ENCODE measurements at places on chromosomes 5 and 9.

- no peak for DNase-seq
Observed at GRCh38 chr9:135708164-135708563, 6.2 kb downstream of the KCNT1 start.

DNA sequence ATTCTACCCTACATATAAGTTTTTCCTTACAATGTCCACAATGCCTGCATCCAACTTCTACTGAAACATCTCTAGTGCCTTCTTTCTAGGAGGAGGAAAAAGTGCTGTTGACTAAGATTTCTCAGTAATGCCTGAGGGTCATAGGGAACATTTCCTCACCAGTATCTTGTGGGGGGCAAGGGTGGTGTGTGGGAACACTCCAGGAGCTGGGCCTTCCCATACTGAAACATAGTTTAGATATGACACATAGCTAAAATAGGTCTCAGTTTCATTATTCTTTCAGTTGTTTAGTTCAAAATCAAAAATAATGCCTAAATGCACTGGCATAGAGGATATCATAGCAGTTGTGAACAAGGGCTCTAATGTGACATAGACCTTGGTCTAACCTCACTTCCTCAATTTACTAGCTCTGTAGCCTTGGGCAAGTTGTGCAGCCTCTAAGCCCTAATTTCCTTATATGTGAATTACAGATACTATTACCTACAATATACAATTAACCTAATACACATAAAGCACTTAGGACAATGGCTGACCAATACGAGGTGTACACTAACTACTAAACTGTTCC lies 66.1 kb downstream of the HAPLN1 start:
- DNase-seq, result no peak

DNA sequence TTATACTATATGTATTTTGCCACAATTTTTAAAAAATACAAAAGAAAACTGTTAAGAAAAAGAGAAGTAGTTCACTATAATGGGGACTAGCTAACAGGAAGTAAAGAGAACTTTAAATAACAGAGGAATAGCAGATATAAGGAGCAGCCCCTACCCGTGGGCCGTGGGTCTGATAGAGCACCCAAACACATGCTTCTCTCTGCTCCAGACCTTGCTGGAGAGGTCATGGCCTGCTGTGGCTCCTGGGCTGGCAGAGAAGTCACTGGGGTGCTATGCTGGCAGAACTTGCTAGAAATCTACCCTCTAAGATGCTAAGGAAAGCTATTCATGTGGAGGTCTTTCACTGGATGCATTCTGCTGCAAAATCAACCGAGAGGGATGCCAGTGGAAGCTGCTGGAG lies 10.0 kb upstream of the TNFAIP8 start:
- DNase-seq, result no peak

DNA sequence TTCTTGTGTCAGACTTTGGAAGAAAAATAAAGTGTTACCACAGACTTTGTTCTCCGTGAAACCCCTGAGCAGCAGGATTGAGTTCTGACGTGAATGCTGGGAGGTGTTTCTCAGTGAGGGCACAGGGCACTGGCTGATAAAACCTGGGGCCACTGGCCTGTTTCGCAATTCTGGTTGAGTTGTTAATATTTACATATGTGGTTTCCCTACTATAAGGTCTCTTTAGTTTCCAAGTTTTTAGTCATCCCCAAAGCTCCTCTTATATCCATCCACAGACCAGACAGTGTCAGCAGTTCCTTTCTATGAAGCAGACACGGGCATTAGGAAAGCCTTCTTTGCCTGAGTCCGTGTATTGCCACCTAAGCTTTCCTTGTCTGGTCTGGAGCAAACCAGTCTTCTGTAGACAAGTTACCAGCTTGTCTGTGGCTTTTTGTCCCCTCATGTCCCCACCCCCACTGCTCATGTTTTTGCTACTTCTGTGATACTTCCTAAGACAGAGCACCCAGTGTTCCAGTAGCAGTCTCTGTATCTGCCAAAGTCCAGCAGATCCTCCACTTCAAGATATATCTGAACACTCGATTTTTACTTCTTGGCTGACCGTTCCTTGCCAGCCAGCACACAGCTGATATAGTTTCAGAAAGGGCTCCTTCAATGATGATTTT lies 42.0 kb downstream of the ACO1 start:
- DNase-seq, result no peak

DNA sequence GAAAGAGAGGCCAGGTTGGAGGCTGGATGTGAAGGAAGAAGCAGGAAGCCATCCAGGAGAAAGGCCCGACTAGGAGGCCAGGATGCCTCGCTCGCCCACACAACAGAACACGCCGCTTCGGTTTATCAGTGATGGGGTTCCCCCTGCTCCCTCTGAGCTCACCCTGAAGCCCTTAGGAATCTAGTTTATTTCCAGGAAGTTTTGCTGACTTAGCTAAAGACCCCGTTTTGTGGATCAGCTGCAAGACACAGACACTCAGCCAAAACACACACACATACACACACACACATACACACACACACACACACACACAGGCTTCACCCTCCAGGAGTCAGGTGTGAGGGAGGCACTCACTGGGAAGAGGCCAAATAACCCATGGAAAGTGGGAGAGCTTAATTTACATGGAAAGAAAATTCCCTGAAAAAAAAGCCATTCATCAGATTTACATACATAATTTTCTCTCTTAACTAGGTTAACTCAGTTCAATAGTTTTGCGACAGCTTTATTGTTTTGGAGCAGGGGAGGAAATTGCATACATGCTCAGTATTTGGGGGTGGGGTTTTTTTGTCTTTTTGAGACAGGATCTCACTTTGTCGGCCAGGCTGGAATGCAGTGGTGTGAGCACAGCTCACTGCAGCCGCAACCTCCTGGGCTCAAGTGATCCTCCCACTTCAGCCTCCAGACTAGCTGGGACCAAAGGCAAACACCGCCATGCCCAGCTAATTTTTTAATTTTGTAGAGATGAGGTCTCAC lies 92.7 kb upstream of the HAND1 start:
- no peak for DNase-seq

- no peak for DNase-seq
Observed at GRCh38 chr9:19479874-19480273, 71.1 kb downstream of the ACER2 start.
